ENCODE measurements at places on chromosomes 12 and 14. TPM values are rescaled to one million over a fixed set of nuclear protein-coding genes. Genes with fewer than 3 reads are reported as not detected.

ANKS1B gene
- 0.54 TPM for total RNA-seq

TEDC1 gene
- 40.4 TPM for total RNA-seq

ERH gene
- total RNA-seq: 352 TPM

MYH7 gene
- total RNA-seq: not detected

CLEC4D gene
- total RNA-seq: not detected

TMBIM4 gene
- total RNA-seq: 51.1 TPM

WNT1 gene
- not detected for total RNA-seq

C12orf60 gene
- 3.5 TPM for total RNA-seq

DNA sequence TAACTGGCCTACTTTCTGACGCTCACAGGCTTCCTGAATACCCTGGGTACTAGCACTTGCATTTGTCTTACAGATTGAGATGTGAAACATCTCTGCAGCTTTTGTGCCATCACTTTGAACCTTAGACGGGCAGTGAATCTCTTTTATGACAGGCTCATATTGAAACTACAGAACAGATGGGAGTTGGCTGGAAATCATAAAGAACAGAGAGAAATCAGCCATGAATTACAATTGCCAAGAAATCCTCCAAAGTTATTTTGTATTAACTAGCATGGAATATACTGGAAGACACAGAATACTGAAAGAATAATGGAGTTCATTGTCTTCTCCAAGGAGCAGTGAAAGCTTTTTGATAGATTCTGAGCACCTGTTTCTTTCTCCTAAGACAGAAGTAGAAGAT is 32.7 kb downstream of the MYF5 start:
- DNase-seq: no peak

DNA sequence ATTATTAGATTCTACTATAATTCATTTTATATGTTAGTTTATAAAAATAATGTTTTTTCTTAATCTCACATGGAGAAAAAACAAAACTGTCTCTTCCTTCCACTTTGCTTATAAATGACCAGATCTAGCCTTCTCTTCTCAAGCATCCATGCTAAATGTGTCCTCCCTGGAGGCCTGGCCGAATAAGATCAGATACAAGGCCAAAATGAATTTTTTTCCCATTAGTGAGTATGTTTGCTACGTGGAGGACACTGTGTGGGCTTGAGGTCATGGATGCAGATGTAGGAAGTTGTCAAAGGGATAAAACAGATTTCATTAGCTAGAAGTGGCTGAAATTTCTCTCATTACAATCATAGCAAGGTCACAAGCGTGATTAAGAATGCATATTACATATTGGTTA is 1244.9 kb upstream of the SEL1L start:
- no peak for DNase-seq

DNA sequence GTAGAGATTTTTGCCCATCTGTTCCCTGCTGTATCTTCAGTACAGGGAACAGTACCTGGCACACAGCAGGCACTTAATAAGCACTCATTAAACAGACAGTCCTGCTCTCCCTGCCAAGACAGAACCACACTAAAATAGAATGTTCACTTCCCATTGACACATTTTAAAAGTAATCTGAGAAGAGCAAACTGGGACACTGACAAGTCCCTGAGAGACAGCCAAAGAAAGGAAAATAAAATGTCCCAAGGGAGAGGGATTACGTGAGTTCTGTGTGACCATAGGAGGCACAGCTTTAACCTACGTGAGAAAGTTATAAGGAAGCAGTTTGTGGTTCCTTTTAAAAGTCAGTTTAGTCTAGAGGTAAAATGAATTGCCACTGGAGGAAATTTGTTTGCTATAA is 43.9 kb upstream of the SYCP3 start:
- no peak for DNase-seq

- DNase-seq: peak; percentile 22
These were observed 42.2 kb upstream of the MANSC4 start for GRCh38 chr12:27822076-27822712.

DNA sequence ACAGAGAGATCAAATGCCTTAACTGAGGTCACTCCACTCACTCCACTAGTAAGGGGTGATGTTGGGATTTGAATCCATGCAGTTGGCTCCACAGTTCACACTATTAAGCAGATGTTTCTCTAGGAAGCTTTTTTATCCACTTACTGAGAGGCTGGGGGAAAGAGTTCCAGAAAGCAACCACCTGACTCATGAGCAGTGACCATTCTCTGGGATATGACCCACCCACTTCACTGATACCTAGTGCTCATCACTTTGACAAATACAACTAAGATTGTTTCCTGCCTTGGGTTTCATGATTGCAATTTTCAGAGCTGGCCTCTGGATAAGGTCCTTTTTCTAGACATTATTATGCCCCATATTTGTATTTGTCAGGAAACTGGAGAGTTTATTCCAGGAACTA is 152.1 kb upstream of the PLEKHG7 start:
- no peak for DNase-seq

DNA sequence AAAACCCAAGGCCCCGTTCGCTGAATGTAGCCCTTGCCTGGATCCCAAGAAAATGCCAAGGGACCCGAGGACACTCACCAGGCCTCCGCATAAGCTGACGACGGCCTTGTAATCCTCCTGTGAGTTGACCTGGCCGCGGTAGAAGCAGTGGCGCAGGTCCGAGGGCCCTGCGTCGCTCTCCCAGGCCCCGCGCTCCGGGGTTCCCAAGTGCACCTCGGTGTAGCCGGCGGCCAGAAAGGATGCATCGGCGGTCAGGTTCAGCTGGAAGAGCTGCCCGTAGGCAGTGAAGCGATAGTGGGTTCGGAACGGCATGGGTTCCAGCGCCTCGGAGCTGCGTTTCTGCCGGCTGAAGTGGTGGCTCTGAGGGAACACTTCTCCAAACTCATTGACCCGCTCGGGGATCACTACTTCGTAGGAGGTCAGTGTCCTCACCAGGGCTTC is 1.2 kb downstream of the ADAMTS20 start:
- no peak for DNase-seq

DNA sequence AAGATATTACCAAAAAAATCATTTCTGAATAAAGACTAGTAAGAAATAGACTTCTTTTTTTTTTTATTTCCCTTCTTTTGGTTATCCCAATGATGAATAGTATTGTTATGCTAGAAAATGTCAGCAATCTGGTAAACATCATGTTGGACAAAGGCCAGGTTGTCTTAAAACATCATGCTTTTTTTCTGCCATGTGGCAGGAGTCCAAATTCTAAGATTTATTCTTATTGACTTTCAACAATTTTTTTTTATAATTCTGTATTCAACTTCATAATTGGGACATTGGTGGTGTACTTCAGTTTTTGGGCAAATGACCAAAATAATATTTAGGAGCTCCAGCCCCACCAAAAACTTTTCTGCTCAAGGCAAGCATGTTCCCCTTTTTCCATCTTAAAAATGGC is 10.5 kb downstream of the DCN start:
- no peak for DNase-seq

DNA sequence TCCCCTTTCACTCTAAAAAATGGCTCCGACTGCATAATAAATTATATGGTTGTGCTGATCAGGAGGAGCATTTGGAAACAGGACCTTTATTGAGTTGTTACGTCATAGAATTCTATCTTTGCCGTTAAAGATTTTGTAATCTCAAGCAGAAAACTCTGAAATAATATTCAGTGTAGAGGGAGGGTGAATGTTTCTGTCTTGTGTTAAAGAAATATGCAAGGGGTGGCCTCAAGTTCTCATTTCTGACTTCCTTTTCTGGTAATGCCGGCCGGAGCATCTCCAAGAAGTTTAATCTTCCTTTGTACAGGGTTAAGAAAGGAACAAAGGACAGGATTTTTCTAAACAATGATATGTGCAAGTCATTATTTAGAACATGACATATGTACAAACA is 165.1 kb downstream of the SLC38A4 start:
- DNase-seq: no peak

DNA sequence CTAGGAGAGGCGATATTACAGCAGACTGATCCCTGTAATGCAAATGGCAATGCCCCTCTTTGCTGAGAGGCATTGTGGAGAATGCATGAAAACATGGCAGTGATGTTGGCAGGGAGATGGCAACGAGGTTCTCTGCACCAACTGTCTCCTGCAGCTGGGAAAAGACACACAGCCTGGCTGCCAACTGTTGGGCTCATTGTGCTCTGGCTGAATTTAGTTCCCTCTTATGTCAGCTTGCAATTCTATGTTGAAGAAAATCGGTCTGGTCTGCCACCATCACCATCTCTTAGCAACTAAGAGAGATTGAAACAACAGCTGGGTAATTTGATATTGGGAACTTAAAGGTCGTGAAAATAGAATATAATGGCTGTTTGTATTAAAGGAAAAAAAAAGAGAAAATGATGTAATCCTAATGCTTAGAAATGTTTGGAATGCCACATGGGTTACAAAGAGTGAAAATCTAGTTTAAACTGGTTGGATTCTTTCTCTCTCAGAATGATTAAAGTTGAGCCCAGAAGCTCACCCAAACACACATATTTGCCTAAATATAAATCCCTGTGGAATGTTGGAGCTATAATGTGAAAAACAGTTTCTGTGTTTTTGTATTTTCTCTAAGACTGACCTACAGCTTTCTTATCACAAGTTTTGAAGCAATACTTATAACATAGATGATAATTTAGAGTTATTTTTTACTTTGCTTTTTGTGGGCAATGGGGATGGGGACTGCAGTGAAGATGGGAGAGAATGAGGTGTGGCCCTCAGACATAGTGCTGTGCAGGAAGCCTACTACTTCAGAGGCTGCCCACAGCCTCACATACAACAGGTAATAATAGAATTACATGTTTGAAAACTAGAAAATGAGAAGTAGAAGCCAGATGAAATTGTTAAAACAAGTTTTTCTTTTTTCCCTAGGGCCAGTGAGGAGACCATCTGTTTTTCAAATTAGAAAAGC is 143.7 kb downstream of the AKAP6 start:
- no peak for DNase-seq

DNA sequence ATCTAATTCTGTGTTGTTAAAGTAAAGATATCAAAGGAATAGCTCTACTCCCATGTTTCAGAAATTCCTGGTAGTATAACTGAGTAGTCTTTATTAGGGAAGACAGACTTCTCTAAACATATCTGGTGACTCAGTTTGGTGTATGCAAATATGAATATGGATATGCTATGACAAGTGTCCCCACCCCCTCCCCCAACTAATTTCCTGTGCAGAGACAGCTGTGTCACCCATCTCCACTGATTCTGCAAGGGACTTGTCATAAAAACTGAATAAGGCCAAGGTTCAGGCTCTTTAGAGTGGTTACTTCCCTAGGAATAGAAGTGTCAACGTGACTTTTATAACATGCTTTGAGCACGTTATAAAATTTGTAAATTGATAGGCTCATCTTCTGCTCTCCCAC is 429.1 kb downstream of the DAD1 start:
- no peak for DNase-seq

GRCh38 chr12:41264281-41264680 is 76.2 kb downstream of the PDZRN4 start:
- no peak for DNase-seq

- DNase-seq: no peak
These were observed 758.3 kb downstream of the C12orf50 start for GRCh38 chr12:87270919-87271318.

GRCh38 chr12:130702966-130703732 is 12.9 kb downstream of the RIMBP2 start:
- DNase-seq: no peak

DNA sequence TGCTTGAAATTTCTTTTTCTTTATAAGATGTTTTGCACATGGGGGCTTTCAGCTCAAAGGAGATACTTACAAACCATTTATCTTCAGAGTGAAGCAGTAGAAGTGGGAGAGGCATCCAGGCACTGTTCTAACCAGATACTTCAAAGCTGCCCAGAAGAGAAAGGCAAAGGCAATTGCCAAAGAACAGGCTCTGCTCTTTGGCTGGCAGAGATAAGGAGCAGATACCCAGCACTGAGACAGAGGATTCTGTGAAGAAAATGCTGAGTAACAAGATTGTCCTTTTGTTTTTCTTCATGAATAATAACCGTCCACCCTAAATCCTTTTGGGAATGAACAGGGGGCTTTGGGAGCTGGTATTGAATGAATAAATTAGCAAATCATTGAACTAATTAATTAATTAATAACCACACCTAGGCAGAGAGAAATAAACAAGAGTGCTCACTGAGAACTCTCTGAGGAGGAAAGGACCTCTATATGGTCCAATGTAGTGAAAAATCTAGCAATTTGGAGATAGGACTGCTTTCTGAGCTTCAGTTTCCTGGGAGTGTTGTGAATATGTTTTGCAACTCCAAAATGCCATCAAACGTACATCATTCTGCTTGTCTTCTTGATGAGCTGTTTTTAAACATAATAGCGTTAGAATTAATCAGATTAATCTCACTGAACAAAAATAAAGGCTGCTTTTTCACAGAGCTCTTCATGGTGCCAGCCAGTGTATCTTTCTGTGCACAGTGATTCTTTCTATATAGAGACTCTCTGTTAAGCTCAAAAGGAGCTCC is 192.8 kb upstream of the AMIGO2 start:
- DNase-seq: no peak

- no peak for DNase-seq
These were observed 42.7 kb downstream of the GTF2A1 start for GRCh38 chr14:81178063-81178462.

DNA sequence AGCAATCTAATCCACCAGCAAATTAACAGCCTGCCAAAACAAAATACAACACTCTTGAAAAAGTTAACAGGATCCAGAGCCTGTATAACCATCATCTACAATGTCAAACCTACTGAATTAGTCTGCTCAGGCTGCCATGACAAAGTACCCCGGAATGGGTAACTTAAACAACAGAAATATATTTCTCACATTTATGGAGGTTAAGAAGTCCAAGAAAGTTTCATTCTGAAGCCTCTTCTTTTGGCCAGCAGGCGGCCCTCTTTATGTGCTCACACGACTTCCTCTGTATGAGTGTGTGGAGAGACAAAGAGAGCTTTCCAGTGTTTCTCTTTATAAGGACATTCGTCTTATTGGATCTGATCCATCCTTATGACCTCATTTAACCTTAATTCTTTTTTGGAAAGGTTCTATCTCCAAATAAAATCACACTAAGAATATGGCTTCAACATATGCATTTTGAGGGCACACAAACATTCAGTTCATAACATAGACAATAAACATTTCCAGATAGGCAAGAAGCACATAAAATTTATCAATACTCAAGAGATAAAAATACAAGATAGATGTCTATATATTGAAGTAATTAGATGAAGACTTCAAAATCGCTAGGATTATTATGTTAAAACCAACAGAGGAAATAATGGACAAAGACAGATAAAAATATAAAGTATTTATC is 5.9 kb upstream of the RERG start:
- peak; percentile 42 for DNase-seq

- DNase-seq: no peak
These were observed 5.1 kb upstream of the SLC38A2 start for GRCh38 chr12:46377678-46378077.

- no peak for DNase-seq
These were observed 18.2 kb upstream of the IFT81 start for GRCh38 chr12:110105986-110106385.
